Effector CD4-positive, alpha-beta T cell (primary cell): ENCODE measurements at places on chromosomes 16 and 17.

DNA sequence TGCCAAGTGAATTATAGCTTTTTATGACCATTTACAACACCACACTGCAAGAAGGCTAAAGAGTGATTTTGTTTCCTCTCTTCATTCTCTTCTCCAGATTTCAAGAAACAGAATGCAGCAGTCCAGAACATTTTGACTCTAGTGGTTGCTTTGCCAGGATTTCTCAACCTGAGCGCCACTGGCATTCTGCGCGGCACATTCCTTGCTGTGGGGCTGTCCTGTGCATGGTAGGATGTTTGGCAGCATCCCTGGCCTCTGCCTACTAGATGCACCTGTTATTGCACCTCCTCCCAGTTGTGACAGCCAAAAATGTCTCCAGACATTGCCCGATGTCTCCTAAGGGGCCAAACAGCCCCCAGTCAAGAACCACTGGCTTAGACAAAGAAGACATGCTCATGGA lies 25.7 kb upstream of the SLC39A11 start:
- no peak for DNase-seq

GRCh38 chr17:38789185-38789584 lies 10.2 kb downstream of the PIP4K2B start:
- no peak for DNase-seq

- DNase-seq: no peak
Observed at GRCh38 chr16:54926166-54926838, 4.4 kb upstream of the IRX5 start.

- DNase-seq: no peak
Observed at GRCh38 chr17:39402890-39403605, 1.6 kb upstream of the FBXL20 start.

- DNase-seq: no peak
Observed at GRCh38 chr17:4108397-4108796, 34.4 kb downstream of the ZZEF1 start.

DNA sequence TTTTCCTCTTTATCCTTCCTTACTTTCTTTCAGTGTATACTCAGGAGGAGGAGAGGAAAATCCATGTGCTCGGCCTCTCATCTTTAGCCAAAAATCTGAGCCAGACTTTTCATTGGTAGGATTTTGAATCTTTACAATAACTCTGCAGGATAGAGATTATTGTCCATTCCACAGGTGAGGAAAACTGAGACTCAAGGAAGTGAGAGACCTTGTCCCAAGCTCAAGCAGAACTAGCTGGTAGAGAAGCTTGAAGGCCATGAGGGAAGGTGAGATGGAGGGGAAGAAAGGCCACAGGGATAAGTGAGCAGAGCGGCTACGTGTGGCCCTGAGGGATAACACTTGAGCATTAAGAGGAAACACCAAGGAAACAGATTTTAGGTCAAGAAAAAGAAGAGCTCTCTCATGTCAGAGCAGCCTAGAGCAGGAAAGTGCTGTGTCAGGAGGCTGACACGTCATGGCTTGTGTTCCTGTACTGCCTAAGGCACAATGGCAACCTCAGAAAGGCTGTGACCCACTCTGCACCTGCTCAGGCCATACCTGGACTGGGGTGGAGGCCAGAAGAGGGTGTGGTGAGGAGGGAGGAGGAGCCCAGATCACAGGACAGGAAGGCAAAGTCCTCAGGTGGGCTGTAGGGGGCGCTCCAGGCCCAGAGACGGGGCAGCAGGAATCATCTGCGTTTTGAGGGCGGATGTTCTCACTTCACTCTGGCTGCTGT lies 11.9 kb downstream of the MT4 start:
- DNase-seq: peak; percentile 86

GRCh38 chr16:31421587-31421986 lies 6.6 kb downstream of the COX6A2 start:
- no peak for DNase-seq

DNA sequence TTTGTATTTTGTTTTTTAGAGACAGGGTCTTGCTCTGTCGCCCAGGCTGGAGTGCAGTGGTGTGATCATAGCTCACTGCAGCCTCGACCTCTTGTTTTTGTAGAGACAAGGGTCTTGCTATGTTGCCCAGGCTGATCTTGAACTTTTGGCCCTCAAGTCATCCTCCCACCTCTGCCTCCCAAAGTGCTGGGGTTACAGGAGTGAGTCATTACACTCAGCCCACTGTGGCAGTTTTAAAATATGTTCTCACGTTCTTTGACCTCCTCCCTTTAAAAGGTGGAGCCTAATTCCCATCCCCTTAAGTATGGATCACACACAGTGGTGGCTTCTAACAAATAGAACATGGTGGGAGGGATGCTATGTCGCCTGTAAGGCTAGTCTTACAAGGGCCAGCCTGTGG lies 67.7 kb downstream of the ZDHHC7 start:
- DNase-seq: no peak

DNA sequence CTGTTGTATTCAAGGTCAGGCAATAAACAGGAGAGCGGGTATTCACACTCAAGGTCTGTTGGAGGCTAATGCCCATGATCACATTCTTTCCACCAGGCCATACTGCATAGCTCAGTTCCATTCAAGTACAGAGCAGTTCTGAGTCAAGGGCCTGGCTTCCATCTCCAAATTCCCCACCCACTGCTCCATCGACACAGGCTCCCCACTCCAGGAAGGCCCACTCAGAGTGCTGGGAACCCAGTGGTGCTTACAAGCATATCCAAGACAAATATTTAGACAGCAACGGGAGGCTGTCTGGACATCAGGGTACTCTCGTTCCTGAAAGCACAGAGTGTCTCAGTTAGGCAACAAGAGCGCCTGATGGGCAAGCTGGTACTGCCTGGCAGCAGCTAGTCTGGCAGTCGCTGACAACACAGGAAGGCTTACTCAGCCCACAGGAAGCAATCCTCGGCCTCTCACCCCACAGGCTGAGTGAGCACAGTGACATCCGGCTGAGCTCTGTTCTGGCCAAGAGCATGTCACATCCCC lies 40.9 kb downstream of the RFFL start:
- DNase-seq: peak; percentile 61

DNA sequence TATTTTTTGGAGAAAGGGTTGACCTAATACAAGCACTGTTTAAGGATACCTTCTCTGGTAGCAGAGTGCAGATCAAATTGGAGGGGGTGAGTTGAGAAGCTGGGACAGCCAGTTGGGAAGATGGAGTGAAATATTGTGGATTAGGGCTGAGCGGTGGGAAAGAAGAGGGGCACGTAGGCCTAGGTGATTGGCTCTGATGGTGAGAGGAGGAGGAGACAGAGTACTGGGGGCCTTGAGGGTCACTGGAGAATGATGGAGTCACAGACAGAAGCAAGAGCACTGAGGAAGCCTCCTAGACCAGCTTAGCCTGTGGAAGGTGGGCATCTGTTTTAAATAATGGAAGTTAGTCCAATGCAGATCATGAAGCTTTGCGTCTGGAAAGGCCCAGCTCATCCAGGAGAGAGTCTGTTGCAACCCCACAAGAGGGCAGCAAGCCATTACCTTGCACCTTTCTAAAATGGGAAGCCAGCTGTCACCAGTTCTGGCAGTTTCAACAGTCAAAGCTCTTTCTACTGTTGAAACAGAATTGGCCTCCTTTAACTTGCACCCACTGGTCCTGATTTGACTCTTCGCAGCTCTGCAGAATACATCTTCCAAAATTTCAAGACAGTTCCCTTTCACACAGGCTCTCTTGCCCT lies 11.8 kb downstream of the SLC9A5 start:
- no peak for DNase-seq

- DNase-seq: peak; percentile 81
Observed at GRCh38 chr16:88785106-88785924, at the start of gene PIEZO1. Gene PIEZO1, minus strand, starts transcription at chr16:88785220. Its CDS starts 256 bp downstream, at chr16:88784964.

GRCh38 chr16:17244872-17245551 lies 225.7 kb downstream of the XYLT1 start:
- DNase-seq: no peak

DNA sequence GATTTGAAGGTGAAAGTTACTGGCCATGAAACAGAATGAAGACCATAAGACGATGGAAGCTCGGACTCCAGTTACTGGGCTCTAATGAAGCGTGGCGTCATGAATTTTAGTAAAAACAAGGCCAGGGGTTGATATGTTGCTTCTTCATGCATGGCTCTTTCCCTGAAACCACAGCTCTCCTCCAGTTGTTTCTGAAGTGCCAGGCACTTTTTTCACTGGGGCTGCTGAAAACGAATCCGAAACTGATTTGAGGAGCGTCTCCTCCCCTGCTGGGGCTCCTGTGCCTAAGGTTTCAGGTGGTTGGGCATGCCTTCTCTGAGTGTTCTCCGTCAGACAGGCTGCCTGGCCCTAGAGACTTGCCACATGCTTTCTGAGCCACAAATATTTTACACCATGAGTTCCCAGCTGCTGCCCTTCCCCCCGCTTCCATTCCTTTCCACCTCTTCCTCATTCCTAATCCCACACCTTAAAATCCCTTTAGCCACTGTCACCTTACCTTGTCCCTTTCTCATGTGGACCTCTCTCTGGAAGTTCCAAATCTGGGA lies 3.7 kb upstream of the MYL4 start:
- DNase-seq: peak; percentile 49

DNA sequence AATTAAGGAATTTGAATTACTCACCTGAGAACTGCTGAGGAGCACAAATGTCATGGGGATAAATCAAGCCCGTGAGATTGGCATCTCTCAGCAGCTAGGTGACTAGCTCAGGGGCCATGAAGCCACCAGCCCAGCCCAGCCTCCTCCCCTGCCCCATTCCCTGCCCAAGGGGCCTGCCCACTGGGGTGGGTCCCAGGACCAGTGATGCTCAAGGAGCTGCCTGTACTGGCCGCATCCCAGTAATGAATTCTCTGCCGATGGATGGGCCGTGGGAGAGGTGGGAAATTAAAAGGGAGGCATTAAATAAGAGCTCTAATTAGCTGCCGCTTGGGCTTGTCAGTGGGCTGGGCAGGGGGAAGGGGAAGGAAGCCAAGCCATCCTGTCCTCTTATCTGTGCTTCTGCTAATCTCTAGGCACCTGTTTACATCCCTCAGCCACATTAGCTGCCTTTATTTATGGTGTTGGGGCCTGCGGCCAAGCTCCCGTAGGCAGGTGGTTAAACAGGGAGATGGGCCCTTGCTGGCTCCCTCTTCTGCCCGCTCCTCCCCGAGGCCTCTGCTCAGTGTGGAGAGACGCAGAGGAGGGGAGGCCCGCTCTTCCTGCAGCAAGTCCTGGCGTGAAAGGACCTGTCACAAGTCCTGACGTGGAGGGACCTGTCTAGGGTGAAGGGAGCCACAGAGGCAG lies 48.8 kb downstream of the PIPOX start:
- DNase-seq: no peak

GRCh38 chr17:81991684-81992305 lies 14.4 kb downstream of the ASPSCR1 start:
- DNase-seq: no peak

DNA sequence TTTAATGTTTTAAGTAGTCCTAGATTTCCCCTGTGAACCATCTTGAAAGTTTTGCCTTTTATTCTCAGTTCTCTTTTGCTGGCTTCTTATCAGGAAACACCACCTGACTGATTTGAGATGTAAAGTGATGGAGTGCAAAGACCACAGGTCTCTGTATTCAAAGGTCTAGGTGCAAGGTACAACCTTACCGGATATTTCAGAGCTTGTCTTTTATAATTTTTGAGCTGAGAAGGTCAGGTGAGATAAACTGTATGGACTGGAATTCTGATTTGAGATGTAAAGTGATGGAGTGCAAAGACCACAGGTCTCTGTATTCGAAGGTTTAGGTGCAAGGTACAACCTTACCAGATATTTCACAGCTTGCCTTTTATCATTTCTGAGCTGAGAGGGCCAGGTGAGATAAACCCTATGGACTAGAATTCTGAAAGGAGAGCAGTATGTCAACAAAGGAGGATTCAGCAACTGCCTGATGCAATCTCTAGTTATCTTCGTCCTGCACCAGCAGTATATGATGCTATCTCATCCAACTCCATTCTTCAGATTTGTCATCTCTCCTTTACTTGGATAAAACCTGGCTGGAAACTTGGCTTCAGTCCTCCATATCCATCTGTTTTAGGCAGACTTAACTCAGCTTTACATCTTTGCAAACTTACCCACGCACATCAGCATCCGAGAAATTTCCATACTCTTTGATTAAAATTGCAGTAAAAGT lies 64.3 kb downstream of the CENPV start:
- DNase-seq: no peak

- no peak for DNase-seq
Observed at GRCh38 chr16:57409870-57410587, 5.5 kb downstream of the CCL17 start.

- no peak for DNase-seq
Observed at GRCh38 chr16:11128211-11129141, 127.5 kb downstream of the SOCS1 start.

DNA sequence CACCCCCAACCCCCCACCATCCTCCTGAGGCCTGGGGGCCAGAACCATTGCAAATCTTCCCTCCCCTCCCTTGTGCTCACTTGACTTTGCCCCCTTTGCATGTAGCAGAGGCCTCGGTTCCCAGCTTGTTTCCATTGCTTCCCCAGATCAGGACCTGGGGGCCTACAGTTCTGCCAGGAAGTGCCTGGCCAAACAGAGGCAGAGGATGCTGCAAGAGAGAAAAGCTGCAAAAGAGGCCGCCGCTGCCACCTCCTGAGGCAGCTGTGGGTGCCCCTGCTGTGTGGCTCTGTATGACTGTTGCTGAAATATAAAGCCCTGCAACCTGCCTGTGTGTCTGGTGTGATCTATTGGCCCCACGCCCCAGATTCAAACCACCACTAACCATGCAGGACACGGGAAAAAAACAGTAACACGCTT lies 2.3 kb downstream of the NDUFB10 start:
- DNase-seq: no peak

DNA sequence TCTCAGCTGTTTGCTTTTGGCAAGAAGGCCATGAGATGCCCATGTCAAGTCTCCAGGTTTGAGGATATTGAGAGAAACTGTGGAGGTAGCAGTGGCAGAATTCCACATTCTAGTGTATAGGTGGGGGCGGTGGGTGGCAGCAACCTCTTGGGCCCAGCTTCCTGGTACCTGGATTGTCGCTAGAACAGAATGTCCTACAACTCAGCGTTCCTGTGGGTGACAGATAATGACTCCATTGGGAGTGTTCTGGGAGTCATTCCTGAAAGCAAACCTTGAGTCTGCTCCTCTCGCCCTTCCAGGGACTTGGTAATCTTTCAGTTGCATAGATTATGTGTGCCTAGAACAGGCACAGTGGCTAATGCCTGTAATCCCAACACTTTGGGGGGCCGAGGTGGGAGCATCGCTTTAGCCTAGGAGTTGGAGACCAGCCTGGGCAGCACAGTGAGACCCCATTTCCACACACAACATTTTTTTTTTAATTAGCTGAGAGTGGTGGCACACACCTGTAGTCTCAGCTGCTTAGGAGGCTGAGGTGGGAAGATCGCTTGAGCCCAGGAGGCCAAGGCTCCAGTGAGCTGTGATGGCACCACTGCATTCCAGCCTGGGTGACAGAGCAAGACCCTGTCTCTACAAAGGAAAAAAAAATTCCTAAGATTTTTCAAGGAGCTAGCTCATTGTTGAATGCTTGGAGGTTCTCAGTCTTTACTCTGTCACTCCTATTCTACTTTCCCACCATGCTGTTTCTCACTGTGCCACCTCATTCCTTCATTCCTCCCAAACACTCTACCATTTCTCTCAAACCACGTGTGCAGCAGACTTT lies 37.9 kb upstream of the METTL16 start:
- DNase-seq: no peak
